ENCODE measurements at places on chromosomes 16 and 17.

DNA sequence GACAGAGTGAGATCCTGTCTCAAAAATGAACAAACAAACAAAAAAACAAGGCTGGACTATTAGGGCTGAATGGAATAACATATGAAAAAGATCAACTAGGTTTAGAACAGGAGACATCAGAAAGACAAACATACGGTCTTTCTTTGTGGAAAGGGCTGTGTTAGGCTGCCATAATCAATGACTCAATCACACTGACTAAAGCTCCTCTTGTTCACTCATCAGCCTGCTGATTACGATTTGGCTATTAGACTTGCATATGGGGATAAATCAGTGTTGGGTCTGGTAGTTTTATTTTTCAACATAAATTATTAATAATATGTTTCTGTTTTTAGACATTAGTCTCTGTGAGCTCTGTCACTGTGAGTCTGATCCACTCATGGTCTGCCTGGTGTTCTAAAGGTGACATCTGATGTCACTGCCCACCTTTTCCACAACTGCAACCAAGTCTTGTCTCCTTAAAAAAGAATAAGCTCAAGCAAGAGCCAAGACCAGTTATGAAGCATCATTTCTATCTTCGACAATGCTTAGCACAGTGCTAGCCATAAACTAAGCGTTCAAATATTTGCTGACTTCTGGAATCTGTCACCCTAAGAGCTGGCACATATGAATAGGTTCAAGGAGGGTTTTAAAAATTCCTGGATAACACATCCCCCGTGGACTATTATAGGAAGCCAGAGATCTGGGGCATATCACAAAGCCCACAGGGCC, 10.2 kb downstream of the CFAP20 start:
- no peak for DNase-seq

- no peak for DNase-seq
Observed at GRCh38 chr16:55253987-55254386, 70.0 kb upstream of the IRX6 start.

GRCh38 chr16:49531931-49532840, 158.6 kb downstream of the C16orf78 start:
- no peak for DNase-seq

- DNase-seq: no peak
Observed at GRCh38 chr17:73783945-73784603, 139.8 kb upstream of the SDK2 start.

GRCh38 chr17:66564992-66565465, 262.6 kb downstream of the PRKCA start:
- DNase-seq: no peak

DNA sequence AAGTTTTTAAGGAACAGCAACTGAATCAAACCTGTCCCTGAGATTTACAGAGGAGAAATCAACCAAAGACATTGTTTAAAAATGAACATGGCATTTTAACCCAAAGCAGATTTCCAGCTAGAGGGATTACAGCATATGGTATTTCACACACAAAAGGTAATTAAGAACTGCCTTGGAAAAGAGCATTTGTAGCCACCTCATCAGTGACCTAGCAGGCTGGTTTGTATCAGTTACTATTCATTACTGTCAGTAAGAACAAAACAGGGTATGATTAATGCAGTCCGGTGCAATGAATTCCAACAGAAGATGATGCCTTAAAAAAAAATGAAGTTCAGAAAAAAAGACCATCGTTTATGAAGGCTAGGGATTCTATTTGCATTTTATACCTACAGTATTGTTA, 219.9 kb downstream of the CHD9NB start:
- no peak for DNase-seq

- DNase-seq: no peak
Observed at GRCh38 chr17:410543-411401, 58.2 kb upstream of the RPH3AL start.

- no peak for DNase-seq
Observed at GRCh38 chr16:80121522-80121909, 419.3 kb upstream of the DYNLRB2 start.

DNA sequence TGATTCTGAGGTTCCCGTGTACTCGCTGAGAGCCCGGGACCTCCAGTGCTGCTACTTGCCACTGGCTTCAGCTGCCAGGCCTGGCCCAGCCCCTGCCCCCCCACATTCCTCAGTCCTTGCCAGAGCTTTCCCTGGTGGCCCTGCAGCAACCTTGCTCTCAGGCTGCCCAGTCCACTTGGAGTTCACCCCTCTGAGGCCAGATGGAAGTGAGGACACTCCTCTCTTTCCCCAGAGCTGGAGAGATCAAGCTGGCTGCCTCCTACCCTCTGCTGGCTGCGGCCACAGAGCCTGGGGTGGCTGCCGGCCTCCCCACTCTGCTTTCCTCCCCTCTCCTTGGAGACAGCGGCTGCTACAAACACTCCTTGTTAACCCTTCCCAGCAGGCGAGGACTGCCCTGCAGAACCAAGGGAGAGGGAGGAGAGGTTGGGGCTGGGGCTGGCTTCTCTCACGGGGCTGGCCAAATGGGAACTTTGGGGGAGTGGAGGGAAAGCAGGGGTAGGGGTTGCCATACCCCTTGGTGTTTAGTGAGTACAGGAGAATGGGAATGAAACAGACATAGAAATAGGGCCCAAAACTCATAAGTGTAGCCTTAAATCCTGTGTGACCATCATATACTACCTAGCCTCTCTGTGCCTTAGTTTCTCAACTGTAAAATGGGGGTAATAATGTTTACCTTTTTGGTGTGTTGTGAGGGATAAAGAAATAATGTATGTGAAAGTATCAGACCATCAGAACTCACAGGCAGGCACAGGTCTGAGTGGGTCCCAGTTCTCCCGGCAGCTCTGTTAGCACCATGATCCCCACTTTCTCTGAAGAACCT, at the start of gene GAS2L2:
TSS of gene GAS2L2 (minus strand) at position 295 of the 820 bp plus-strand sequence. CDS start 389 bp downstream, outside the sequence.
- DNase-seq: no peak

GRCh38 chr17:64161380-64162176, 31.6 kb upstream of the ERN1 start:
- DNase-seq: no peak

- no peak for DNase-seq
Observed at GRCh38 chr16:68732042-68732680, 4.9 kb upstream of the CDH1 start.

- no peak for DNase-seq
Observed at GRCh38 chr17:28970879-28971278, 19.6 kb upstream of the PHF12 start.

GRCh38 chr16:80517846-80518245, 22.9 kb upstream of the DYNLRB2 start:
- no peak for DNase-seq

DNA sequence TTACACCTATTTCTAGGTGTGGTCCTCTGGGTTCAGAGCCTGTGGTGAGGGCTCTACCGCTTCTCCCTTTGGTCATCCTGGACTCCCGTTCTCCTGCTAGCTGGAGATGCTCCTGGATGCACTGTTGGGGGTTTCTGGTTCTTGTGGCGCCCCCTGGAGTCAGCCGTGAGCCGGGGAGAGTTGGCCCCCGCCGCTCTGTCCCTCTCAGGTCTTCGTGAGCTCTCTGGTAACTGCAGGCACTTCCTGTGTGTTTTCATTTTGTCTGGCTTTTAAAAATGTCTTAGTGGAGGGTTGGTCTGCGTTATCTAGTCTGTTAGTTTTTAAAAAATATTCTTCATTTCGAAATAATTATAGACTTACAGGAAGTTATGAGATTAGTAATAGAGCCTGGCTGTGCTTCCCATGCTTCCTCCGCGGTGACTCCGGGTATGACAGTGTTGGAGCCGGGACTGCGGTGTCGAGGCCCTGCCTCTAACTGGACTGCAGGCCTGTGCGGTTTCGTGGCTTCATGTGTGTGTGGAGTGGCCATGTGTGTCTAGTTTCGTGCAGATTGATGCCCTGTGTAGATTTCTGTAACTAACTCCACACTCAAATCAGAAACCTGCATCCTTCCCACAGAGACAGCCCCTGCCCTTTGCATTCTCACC, 78.0 kb upstream of the ZNF750 start:
- DNase-seq: no peak

DNA sequence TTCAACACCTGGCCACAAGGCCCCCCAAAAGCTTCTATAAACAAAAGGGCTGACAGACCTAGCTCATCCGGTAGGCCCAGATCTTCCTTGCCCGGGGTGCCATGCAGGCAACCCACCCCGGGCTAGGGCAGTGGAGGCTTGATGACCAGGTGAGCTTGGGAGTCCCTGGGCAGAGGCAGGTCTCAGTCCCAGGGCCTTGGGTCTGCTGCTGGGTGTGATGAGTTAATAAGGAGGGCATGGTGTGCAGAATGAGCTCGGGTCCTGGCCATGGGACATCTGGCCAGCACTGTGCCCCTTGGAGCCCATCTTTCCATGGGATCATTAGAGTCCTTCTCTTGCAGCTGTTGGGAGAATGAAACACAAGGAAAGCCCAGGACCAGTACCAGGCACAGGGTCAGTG, 20.2 kb upstream of the MPRIP start:
- DNase-seq: no peak

GRCh38 chr16:4172070-4172469, 55.8 kb upstream of the ADCY9 start:
- DNase-seq: no peak

- no peak for DNase-seq
Observed at GRCh38 chr17:61422116-61422799, 22.6 kb downstream of the TBX2 start.

DNA sequence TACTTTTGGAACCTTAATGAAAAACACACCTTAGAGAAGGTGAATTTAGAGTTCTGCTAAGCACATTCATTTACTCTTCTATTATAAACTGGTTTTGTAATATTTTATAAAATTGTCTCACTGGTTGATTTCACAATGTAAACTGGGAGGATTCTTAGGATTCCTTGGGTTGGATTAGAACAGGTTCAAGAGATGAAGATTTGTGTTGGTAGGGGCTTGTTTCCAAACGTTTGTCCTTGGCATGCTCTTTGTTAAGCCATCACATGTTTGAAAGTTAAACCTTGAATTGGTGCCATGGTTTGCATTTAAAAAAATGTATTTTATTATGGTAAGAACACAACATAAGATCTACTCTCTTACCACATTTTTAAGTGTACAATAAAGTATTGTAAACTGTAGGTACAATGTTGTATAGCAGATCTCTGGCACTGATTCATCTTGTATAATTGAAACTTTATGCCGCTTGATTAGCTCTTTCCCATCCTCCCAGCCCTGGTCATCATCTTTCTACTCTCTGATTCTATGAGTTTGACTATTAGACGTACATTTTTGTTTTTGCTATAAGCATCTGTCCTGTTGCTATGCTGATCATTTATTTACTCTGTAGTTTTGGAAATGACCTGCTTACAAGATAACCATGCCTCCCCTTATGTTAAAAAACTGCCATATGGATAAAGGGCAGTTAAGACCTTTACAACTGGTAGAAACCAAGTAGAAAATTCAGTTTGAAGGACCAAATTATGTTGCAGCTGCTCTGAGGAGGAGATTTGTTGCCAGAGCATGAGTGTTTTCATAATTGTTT, 9.6 kb downstream of the FTO start:
- no peak for DNase-seq
